Mesenchymal stem cell (in vitro differentiated cells and primary cell): ENCODE measurements at places on chromosomes 12 and 14.

DNA sequence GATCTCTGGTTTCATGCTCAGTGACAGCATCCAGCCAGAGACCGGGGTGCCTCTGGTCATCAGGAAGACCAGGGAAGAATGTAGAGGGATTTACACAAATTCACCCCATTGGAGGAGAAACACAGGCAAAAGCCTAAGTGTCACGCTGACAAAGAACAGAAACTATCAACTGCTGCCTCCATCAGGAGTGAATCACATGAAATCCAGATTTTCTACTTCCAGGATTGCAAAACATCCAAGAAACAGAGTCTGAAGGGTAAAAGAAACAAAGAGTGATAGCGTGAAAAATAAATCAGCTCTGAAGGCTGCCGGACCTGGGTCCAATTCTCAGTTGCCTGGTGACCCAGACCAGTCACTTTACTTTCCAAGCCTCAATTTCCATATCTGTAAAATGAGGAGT is 136.1 kb upstream of the MAP1LC3B2 start:
- DNase-seq, result peak; percentile 97
- H3K4me3 ChIP-seq, result no peak overlapping the region
- no peak overlapping the region for H3K27ac ChIP-seq
- no peaks in the 10 kb centered on the region for H3K27me3 ChIP-seq
- H3K36me3 ChIP-seq, result no peaks in the 10 kb centered on the region

GRCh38 chr14:102183886-102184285 is 44.2 kb downstream of the WDR20 start:
- H3K27me3 ChIP-seq, result no peaks in the 10 kb centered on the region
- DNase-seq, result no peak
- peaks cover 3% of the 10 kb centered on the region for H3K36me3 ChIP-seq
- H3K4me1 ChIP-seq, result peaks cover 25% of the 10 kb centered on the region
- no peak overlapping the region for H3K27ac ChIP-seq
- H3K4me3 ChIP-seq, result no peak overlapping the region

- H3K27me3 ChIP-seq, result no peaks in the 10 kb centered on the region
- no peak overlapping the region for H3K27ac ChIP-seq
- no peak for DNase-seq
- H3K4me3 ChIP-seq, result no peak overlapping the region
- H3K4me1 ChIP-seq, result no peaks in the 10 kb centered on the region
- no peaks in the 10 kb centered on the region for H3K36me3 ChIP-seq
Measured at GRCh38 chr14:83433618-83434017, 1900.0 kb upstream of the SEL1L start.

DNA sequence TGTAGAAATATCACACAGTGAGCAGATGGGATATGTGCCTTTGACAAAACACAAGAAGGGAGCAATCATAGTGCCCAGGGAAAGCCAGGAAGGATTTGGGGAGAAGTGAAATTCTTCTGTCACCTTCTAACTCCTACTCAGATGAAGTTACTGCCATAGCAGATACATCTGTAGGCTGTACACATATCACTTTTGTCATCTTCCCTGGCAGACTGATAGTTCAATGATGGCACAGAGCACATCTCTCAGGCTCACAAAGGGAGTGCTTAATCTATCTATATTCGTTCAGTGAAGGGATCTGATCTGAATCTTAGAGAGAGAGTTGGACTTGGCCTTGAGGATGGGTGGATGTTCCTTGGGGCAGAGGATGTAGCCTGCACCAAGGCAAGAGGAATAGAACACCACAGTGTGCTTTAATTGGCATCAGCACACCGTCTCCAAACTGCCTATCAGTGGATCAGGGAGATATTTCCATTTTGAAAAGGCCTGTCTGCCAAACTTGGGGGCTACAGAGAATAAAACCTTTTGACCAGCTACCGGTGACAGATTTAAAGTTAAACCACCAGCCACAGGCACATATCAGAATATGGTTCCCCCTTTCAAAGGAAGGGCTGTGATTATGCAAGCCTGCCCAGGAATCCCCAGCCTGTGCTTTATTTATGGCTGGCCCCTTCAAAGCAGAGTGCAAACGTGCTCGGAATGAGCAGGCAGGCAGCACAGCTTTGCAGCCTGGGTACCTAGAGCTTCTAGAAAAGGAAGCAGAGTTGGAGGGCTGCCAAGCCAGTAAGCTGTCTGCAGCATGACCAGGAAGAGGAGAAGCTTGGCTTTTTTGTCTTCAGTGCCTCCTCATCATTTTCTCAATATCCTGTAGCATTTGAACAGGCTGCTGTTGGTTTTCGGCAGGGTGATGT is 165.5 kb upstream of the DYRK2 start:
- peak; percentile 58 for DNase-seq
- no peaks in the 10 kb centered on the region for H3K27me3 ChIP-seq
- no peak overlapping the region for H3K4me3 ChIP-seq
- H3K4me1 ChIP-seq, result no peaks in the 10 kb centered on the region
- no peak overlapping the region for H3K27ac ChIP-seq
- H3K36me3 ChIP-seq, result no peaks in the 10 kb centered on the region

DNA sequence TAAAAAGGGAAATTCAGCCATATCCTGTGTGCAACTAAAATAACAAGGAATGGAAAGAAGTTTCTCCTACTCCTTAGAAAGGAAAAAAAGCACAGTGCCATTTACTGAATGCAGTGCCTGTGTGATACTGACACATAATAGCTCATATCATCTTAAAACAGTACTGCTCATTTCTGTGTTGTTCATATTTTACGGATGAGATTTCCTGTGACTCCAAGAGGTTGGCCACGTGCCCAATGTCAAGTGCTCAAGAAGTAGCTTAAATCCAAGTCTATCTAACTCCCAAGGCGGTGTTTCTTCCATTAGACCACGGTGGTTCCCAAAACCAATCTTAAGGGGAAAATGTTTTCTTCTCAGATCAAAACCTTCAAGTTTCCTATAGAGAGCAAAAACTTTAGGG is 20.0 kb downstream of the MAP3K9 start:
- peaks cover 9% of the 10 kb centered on the region for H3K4me1 ChIP-seq
- no peak overlapping the region for H3K4me3 ChIP-seq
- peaks cover 18% of the 10 kb centered on the region for H3K36me3 ChIP-seq
- H3K27ac ChIP-seq, result no peak overlapping the region
- no peak for DNase-seq

GRCh38 chr12:64701283-64701682 is 57.9 kb downstream of the GNS start:
- no peak overlapping the region for H3K27ac ChIP-seq
- no peak for DNase-seq
- no peaks in the 10 kb centered on the region for H3K4me1 ChIP-seq
- H3K4me3 ChIP-seq, result no peak overlapping the region
- H3K36me3 ChIP-seq, result no peaks in the 10 kb centered on the region
- no peaks in the 10 kb centered on the region for H3K27me3 ChIP-seq

- H3K36me3 ChIP-seq, result no peaks in the 10 kb centered on the region
- no peaks in the 10 kb centered on the region for H3K27me3 ChIP-seq
- peaks cover 39% of the 10 kb centered on the region for H3K4me1 ChIP-seq
- no peak overlapping the region for H3K27ac ChIP-seq
- DNase-seq, result no peak
- H3K4me3 ChIP-seq, result no peak overlapping the region
Measured at GRCh38 chr14:105324080-105324778, 9.7 kb downstream of the PACS2 start.

DNA sequence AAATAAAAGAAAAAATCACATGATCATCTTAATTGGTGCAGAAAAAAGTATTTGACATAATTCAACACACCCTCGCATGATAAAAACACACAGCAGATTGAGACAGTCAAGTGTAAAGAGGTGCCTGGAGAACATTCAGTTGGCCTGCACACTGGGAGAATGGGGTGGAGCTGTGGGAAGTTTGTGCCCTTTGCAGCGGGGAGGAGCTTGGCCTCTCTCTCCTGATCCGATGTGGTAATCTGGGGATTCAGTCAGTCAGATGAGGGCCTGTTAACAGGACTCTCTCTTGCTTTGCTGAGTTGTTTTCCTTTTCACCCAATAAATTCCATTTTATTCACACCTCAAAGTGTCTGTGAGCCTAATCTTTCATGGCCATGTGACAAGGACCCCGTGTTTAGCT is 5.9 kb downstream of the SERPINA6 start:
- no peaks in the 10 kb centered on the region for H3K27me3 ChIP-seq
- no peak overlapping the region for H3K27ac ChIP-seq
- H3K36me3 ChIP-seq, result no peaks in the 10 kb centered on the region
- no peak for DNase-seq

- no peak for DNase-seq
- H3K27ac ChIP-seq, result no peak overlapping the region
- no peaks in the 10 kb centered on the region for H3K36me3 ChIP-seq
- H3K27me3 ChIP-seq, result no peaks in the 10 kb centered on the region
- H3K4me1 ChIP-seq, result peaks cover 13% of the 10 kb centered on the region
Measured at GRCh38 chr14:68518761-68519670, 273.9 kb downstream of the ZFP36L1 start.

- no peaks in the 10 kb centered on the region for H3K27me3 ChIP-seq
- peaks cover 2% of the 10 kb centered on the region for H3K4me1 ChIP-seq
- H3K27ac ChIP-seq, result no peak overlapping the region
- no peak overlapping the region for H3K4me3 ChIP-seq
- no peak for DNase-seq
Measured at GRCh38 chr14:92706386-92706785, 42.0 kb downstream of the LGMN start.

DNA sequence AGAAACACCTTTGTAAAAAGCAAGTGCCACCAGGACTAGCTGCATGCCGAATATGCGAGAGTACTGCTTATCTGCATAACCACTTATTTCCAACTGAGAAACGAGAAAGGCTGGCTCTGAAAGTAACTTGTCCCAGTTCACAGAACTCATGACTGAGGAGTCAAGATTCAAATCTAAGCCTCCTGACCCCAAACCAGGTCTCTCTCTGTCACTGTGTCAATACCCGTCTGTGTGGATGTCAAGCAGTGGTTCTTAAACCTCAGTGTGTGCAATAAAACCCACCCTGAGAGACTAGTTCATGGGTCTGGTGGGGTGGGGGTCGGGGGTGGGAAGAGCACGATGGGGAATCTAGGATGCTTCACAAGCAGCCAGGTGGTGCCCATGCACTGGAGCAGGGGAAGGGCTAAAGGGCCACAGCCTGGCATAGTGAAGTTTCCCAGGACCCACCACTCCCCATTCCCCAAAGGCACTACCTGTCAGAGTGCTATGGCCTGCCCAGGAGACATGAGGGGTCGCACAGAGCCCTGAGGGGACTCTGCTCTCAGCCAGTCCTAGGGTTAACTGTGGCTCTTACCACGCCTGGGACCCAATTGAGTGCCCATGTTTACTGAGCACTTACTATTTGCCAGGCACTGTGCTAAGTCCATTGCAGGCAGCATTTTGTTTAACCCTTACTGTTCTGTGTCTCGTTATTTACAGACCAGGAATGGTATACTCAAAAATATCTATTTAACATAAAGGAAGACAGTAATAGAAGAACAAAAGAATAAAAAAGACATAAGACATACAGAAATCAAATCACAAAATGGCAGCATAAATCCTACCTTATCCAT is 33.4 kb upstream of the PNMA1 start:
- DNase-seq, result no peak
- H3K27me3 ChIP-seq, result no peaks in the 10 kb centered on the region
- H3K4me1 ChIP-seq, result peaks cover 76% of the 10 kb centered on the region
- no peak overlapping the region for H3K4me3 ChIP-seq
- H3K36me3 ChIP-seq, result peaks cover 3% of the 10 kb centered on the region
- no peak overlapping the region for H3K27ac ChIP-seq

DNA sequence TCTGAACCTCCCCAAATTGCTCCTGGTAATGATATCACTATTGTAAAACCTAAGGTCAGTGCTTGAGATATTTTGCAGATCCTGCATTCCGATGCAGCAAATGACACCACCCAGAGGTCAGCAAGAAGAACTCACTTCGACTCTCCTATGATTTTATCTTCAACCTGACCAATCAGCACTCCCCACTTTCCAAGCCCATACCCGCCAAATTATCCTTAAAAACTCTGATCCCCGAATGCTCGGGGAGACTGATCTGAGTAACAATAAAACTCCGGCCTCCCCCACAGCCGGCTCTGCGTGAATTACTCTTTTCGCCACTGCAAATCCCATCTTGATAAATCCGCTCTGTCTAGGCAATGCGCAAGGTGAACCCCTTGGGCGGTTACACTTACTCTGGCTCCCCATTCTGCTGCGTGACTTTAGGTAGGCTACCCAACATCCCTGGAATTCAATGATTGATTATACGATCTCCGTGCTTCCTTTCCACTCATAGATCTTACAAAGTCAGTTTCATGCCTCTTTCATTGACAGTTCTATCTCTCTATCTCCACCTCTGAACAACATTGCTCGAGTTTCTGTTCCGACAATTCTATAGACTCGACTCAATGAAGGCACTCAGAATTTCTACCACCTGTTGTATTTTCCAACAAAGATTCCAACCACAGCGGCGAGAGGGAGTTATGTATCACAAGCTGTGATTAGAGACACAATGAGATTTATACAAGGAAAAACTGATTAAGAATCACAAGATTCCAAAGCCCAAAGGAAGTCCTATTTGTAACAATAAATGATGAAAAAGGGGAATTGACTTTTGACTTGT is 939 bp downstream of the NPC2 start:
- peak overlapping the region; percentile 41 for H3K4me3 ChIP-seq
- H3K27me3 ChIP-seq, result no peaks in the 10 kb centered on the region
- DNase-seq, result peak; percentile 43
- H3K27ac ChIP-seq, result no peak overlapping the region
- peaks cover 13% of the 10 kb centered on the region for H3K4me1 ChIP-seq
- peaks cover 19% of the 10 kb centered on the region for H3K36me3 ChIP-seq

DNA sequence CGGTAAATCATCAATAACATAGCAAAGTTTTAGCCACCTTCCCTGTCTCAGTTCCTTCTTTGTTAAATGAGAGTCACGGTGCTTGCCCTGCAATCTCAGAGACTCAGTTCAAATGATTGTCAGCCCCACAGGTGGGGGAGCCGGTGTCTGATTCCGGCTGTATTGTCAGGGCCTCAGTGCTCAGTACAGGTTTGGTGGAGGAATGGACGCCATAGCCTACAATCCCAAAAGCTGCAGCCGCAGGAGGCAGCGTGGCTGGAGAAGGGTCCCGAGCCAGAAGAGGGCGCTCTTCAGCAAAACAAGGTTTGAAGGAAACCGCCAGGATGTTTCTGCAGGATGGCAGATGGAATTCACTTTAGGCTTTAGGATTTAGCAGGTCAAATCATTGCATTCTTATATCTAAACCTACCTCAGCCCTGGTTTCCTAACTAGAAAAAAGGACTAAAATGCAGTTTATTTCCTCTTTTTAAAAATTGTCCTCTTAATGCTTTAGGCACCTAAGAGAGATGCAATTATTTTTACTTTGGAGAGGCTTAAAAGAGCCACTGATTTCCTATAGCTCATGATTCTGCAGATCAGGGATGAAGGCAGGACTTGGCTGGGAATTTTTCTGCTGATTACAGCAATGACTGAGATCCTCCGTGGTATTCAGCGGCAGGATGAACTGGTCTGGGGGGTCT is 29.2 kb downstream of the FOS start:
- peaks cover 5% of the 10 kb centered on the region for H3K4me1 ChIP-seq
- no peaks in the 10 kb centered on the region for H3K36me3 ChIP-seq
- DNase-seq, result peak; percentile 79
- no peak overlapping the region for H3K4me3 ChIP-seq
- H3K27ac ChIP-seq, result no peak overlapping the region
- H3K27me3 ChIP-seq, result peaks cover 6% of the 10 kb centered on the region

DNA sequence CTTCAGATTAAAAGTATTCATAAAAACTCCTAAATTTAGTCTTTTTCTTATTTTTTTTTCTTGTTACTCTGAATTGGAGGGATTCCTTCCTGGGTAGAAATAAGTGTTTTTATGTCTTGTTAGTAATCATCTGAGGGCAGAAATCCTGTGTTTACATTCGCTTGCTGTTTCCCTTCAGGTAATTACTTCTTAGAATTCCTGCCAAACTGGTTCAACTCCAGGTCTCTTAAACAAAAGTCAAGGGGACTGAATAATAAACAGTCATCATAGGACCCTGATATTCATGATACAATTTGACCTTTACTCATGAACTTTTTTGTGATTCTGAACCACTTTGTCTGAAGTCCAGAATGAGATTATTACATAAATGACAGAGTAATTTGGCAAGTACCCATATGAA is 843.9 kb downstream of the FLRT2 start:
- H3K27ac ChIP-seq, result no peak overlapping the region
- no peaks in the 10 kb centered on the region for H3K4me1 ChIP-seq
- no peaks in the 10 kb centered on the region for H3K27me3 ChIP-seq
- H3K36me3 ChIP-seq, result no peaks in the 10 kb centered on the region
- DNase-seq, result no peak
